ENCODE measurements at places on chromosomes 7 and 10.

- no peak for DNase-seq
These were observed 60.8 kb upstream of the NPTX2 start for GRCh38 chr7:98556288-98556687.

DNA sequence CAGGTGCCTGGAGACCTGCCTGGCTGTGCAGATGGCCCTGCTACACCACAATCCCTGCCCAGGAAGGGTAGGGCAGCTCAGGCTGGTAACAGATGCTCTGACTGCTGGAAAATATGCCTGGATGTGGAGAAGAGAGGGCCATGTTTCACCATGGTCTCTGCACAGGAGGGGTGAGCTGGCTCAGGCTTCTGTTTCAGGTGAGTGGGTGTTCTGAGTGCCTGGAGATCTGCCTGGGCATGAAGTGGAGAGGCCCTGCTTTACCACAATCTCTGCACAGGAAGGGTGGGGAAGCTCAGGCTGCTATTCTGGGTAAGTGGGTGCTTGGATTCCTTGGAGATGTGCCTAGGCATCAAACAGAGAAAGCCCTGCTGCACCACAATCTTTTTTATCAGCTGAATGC is 350.1 kb downstream of the KIF20B start:
- no peak for DNase-seq

GRCh38 chr7:151125470-151125845 is 39.2 kb downstream of the AGAP3 start:
- no peak for DNase-seq

DNA sequence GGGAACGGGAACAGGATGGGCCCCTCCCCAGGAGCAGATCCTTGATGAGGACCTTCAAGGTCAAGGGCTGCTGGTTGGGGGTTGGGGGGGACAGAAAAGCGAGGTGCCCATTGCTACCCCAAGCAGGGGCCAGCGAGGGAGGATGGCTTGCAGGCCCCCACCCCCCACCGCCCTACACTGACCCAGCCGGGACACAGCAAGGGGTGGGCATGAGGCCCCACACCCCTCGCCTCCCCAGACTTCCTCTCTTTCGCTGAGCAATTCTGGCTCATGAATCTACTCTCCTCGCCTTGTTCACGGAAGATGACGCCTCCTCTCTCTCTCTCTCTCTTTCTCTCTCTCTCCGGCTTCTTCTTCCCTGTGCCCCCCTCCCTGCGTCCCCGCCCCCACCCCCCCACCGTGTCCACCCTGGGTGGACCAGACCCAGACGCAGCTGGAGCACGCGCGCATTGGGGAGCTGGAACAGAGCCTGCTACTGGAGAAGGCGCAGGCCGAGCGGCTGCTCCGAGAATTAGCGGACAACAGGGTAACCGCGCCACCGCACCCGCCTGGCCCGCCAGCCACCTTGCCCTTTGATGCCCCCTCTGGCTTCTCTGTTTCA is 81.1 kb upstream of the GTF2IRD1 start:
- DNase-seq: no peak

GRCh38 chr10:80540981-80541750 is 3.5 kb downstream of the SH2D4B start:
- no peak for DNase-seq

- no peak for DNase-seq
These were observed 69.8 kb downstream of the CCDC71L start for GRCh38 chr7:106591146-106591545.

GRCh38 chr7:79620291-79620690 is 166.8 kb upstream of the MAGI2 start:
- no peak for DNase-seq

DNA sequence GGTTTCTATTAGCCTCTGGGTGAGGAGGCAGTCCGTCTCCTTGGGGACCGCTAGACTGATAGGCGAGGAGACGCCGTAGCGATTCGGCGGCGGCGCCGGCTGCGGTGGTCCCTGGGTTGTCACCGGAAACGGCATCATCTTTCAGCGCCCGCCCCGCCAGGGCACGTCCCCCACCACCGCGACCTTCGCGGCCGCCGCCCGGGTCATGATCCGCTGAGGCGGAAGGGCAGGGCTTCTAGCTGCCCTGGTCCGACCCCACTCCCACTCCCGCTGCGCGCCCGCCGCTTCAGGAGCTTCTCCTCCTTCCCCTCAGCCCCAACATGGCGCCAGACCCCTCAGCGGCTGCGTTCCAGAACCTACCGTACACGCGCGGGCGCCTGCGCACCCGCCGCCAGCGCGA is at the start of gene PAPOLB:
Gene PAPOLB (minus strand): TSS at position 358 of the 400 bp plus-strand sequence. CDS start 220 bp downstream, at position 138.
- DNase-seq: no peak

- no peak for DNase-seq
These were observed 13.6 kb downstream of the TSPAN15 start for GRCh38 chr10:69464801-69465401.

DNA sequence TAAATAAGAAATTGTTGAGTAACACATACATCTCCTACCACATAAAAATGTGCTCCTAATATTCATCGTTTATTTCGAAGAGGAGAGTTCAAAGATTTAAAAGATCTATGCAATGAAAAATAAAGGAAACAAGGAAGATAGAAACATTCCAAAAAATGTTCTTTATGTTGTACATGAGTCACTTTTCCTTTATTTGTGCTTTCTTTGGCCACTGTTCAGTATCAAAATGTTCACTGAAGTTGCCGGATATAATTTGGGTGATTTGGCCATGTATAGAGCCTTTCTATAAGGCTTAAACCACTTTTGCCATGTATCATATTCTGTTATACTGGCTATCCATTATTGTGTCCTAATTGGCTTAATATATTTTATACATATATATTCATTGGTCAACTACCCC is 62.9 kb upstream of the PRR15 start:
- DNase-seq: no peak

- no peak for DNase-seq
These were observed 167.8 kb downstream of the DOCK4 start for GRCh38 chr7:112038353-112038752.

DNA sequence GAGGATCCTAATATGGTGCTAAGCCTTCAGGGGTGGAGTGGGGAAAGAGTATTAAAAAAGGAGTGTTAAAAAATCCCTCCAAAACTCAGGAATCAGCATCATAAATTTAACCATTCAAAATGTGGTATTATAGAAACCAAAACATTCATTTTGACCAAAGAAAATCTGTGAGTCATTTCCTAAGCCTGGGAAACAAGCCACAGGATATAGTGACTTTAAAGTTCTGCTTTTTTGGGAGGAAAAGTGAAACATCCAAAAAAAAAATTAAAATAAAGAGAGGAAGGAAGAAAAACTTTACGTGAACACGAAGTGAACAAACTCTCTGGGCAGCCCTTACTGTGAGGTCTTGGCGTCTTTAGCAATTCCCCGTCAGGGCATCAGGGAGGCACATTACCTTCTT is 74.0 kb upstream of the GSDME start:
- no peak for DNase-seq

- no peak for DNase-seq
These were observed 130.7 kb downstream of the ADRA2A start for GRCh38 chr10:111207500-111207899.

- no peak for DNase-seq
These were observed 64.0 kb downstream of the PRR15 start for GRCh38 chr7:29627631-29628030.

- no peak for DNase-seq
These were observed 702.1 kb downstream of the TNS3 start for GRCh38 chr7:46879783-46880182.

GRCh38 chr7:108203537-108203936 is 73.4 kb upstream of the LAMB4 start:
- DNase-seq: no peak

GRCh38 chr10:113423981-113424721 is 128.7 kb upstream of the HABP2 start:
- DNase-seq: no peak

DNA sequence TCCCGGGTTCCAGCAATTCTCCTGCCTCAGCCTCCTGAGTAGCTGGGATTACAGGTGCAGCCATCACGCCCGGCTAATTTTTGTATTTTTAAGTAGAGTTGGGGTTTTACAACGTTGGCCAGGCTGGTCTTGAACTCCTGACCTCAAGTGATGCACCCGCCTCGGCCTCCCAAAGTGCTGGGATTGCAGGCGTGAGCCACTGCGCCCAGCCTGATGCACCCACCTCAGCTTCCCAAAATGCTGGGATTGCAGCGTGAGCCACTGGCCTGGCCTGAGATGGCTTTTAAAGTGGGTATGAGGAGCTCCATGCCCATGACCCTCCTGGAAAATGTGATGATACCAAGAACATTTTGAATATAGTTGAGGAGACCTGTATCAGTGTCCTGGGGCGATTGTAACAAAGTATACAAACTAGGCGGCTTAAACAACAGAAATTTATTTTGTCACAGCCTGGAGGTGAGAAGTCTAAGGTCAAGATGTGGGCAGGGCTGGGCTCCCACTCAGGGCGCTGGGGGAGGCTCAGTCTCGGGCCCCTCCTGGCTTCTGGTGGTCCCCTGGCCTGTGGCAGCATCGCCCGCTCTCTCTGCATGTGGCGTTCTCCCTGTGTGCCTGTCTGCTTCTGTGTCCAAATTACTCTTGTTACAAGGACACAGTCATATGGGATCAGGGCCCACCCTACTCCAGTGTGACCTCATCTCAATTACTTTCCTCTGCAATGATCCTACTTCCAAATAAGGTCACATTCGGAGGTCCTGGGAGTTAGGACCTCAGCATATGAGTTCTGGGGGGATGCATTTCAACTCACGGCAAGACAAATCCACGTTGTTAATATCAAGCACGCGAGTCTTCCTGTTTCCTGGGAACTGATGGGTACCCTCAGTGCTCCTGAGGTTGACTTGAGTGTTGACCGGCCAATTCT is 108.8 kb downstream of the ACTR3B start:
- DNase-seq: no peak

DNA sequence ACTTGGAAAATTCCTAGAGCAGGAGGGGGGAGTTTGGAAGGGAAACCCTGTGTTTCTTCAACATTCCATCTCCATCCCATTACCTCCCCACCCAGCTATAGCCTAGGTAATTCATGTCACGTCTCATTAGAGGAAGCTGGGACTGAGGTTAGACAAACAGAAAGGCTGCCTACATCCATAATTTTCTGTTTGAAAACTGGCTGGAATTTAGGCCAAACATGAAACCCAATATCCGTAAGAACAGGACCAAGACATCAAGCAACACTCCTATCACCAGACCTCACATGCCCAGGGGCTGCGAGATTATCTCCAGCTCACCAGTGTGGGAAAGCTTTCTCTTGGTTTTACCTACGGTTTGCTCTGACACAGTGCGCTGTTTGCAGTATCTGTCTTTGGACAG is 316.3 kb downstream of the FRMD4A start:
- DNase-seq: no peak

DNA sequence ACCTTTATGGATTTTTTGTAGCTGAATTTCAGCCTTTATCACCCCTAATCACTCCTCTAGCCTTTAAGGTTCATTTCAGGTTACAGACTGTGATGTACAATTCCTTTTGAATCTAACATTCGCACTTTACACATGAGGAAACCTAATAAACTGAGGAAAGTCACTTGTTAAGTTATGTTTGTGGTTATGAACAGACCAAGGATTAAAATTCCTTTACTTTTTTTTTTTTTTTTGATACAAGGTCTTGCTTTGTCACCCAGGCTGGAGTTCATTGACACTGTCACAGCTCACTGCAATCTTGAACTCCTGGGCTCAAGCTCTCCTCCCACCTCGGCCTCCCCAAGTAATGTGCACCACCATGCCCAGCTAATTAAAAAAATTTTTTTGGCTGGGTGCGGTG is 3.6 kb downstream of the MCU start:
- no peak for DNase-seq

DNA sequence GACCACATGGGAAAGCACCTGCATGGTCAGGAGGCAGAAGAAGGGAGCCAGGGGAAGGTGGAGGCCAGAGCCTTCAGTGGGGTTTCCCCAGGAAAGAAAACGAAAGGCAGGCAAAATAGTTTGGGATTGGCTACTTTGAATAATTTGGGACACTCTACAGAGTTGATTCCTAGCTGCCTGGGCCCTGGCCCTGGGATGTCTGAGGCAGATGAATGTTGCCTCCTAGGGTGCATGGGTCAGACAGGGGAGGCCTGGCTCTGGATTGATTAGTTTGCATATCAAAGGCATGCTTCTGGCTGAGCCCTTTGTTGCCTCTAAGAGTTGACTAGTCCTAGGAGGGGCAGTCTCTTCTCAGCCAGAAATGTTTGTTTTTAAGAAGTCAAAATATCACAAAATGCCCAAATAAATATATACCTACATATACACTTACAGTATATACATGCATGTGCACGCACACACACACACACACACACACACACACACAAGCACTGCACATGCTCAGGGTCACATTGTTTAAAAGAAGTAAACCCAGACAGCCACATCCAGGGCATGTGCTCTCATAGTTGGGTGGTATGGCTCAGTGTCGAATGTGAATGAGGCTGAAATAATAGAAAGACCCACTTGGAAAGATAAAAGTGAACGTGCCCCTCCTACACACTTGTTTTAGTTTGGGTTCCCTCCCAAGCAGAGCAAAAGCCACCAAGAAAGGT is 184.2 kb downstream of the GPAM start:
- no peak for DNase-seq

DNA sequence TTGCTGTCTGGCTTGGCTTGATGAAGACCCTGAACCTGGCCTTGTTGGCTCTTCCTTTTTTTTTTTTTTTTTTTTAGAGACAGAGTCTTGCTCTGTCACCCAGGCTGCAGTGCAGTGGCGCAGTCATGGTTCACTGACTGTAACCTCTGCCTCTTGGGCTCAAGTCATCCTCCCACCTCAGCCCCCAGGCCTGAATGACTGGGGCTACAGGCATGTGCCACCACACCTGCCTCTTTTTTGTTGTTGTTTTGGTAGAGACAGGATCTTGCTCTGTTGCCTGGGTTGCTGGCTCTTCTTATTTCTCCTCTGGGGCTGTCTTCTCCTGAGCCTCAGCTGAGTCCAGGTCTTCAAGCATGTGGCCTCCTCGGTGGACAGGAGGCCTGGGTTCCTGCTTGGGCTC is 44.7 kb downstream of the PRF1 start:
- DNase-seq: no peak

DNA sequence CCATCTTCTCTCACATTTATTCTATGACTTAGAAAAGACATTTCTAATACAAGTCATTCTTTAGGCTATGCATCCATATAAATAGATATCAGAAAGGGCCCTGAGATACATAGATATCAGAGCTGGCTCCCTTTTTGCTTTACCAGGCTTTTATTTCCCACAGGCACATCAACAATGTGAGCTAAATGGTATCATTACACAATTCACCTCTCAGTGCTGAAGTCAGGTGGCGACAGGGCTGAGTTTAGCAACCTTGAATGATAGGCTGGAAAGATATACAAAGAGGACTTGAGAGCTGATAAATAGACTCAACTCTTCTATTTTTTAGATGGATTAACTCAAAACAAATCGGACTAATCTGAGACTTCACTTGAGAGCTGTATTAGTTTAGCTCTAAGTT is 189.2 kb upstream of the COL1A2 start:
- DNase-seq: no peak

GRCh38 chr10:100506596-100507356 is 12.9 kb downstream of the SEC31B start:
- no peak for DNase-seq

GRCh38 chr7:112133328-112133727 is 72.9 kb downstream of the DOCK4 start:
- no peak for DNase-seq
